HT-29 (cell line): ENCODE measurements at places on chromosomes 6 and 20.

- DNase-seq = no peak
These were observed 221.2 kb downstream of the LAMA2 start for GRCh38 chr6:129104131-129104530.

GRCh38 chr6:155275808-155276480, 12.1 kb downstream of the CLDN20 start:
- DNase-seq = no peak

- no peak for DNase-seq
These were observed 185.8 kb upstream of the RAB32 start for GRCh38 chr6:146357578-146358430.

- DNase-seq = no peak
These were observed 2.7 kb downstream of the CTSA start for GRCh38 chr20:45893831-45894230.

DNA sequence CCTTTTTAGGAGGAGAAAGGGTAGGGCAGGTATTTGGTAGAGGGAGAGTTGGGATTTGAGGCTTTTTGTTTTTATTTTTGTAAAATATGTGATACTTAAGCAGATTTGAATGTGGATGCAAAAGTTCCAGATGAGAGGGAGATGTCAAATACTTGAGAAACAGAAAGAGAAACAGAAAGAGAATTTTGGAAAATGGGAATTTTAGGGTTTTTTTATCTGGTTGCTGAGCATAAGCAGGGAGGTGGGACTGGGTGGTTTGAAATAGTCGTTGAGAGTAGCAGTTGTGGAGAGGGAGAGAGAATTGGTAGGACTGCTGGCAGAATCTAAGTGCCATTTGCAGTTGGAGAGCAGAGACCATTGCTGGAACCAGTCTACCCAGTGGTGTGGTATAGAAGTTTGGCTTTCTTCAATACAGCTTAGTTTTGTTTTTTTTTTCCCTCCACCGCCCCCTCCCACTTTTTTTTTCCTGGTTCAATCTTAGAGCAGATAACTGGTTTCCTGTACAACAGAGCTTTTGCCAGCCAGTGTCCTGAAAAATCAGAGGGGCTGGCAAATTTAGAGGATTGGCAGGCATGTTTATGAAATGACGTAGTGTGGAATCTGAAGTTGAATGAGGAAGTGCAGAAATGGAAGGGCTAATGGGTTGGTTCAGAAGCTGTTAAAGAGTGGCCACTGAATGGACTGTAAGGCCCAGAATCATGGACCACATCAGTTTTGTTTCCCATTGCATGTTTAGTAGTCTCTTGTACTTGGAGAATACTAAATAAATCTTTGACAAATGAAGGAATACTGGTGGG, 68.7 kb downstream of the ATRN start:
- no peak for DNase-seq

GRCh38 chr20:34016736-34017135, 23.0 kb downstream of the RALY start:
- no peak for DNase-seq

DNA sequence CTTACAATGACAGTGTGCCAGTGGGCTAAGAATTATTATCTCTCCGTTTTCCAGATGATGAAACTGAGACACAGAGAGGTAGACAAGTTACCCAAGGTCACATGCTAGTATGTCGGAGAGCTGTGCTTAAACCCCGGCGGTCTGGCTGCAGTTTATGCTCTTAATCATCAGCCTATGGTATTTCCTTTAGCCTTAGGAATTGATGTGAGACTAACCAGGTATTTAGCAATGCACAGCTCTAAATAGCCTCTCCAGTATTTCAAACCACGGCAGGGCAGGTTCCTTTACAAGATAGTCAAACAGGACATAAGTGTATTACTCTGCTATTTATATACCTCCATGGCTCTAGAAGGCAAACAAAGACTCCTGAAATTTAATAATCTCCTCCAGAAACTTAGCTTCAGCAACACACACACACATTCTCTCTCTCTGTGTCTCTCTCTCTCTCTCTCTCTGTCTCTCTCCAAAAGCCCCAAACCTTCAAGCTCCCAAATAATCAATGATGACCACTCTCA, 142.0 kb upstream of the ZNF217 start:
- DNase-seq = peak; percentile 70

- no peak for DNase-seq
These were observed 4.9 kb downstream of the GPR31 start for GRCh38 chr6:167152862-167153261.

DNA sequence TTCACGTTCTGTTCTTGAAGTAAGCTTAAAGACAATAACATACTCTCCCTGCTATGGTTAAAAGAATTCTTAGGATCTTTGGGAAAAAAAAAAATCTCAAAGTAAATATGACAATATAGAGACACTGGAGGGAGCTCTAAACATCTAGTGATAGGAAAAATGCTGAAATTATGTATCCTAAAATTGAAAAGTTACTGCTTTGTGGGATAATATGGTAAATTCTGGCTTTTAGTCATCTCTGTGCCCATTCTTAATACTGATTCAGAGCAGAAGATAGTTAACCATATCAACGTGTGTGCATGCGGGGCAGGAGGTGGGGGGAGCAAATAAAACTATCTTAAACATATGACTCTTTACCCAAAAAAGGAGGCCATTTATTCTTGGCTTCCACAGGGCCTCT, 165.4 kb downstream of the GMPR start:
- no peak for DNase-seq

DNA sequence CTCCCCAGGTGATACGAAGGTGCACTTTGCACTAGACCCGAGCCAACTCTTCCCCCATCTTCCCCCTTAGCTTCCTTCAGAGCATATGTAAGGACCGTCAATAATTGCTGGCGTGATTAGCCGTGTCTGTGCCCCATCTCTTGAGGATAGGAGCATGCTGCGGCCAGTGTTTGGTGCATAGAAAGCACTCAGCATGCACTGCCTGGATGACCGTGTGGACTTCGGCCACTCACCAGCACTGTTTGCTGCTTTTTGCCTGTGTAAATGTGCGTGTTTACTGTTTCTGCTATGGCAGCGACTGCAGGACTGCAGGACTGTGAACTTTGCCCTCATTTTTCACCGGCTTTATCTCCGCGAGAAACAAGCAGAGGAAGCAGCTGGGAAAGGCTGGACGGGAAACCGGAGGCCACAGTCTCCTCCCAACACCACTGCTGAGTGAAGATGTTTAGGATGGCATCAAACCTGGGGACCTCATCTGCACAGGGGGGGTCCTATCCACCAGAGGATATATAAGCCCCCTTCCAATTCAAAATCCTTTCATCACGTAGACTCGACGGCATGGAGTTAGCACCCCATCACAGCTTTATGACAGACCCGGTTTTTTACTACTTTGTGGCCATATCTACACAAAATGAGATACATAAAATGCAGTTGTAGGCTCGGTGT, 150.6 kb upstream of the AFDN start:
- DNase-seq = peak; percentile 84

DNA sequence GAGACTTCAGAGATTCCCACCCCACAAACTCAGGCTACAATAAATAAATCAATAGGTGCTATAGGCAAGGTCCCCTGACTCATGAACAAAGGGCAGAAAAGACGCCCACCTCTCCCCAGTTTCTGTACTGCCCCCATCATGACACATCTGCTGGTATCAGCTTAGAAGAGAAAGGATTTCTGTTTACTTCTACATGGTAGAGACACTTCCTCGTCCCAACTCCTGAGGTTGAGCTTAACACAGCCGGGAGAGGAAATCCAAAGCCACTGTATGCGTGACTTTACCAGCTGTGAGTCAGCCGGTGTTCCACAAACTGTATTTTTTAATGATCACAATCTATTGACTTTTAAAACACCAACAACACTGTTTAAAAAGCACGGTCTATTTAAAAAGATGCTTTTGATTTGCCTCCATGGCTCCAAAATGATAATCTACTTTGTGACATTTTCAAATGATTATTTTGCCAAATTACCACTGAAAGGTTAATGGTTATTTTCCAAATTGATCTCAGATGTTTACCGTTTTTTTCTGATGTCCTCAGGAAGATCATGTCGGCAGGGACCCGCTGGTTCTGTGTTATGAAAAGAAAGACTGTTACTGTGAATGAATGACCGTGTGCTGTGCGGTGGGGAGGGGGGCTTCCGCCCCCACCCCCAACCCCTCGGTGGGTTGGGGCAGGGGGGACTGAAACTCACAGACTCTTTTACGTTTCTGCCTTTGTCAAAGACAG, 72.5 kb downstream of the ATP9A start:
- peak; percentile 87 for DNase-seq

DNA sequence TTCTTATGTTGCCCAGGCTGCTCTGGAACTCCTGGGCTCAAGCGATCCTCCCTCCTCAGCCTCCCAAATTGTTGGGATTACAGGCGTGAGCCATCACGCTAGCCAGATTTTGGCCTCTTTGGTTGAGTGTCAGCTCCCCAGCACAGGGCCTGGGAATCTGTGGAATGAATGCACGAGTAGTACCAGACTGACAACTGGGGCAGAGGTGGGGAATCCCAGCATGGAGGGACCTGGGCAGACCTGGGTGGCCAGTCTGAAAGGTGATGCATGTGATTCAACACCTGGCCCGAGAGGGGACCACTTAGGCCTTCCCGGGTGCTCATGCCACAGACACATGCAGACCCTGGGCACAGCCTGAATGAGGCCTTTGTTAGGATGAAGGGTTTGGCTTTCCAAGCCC, 19.0 kb upstream of the TFAP2C start:
- no peak for DNase-seq

DNA sequence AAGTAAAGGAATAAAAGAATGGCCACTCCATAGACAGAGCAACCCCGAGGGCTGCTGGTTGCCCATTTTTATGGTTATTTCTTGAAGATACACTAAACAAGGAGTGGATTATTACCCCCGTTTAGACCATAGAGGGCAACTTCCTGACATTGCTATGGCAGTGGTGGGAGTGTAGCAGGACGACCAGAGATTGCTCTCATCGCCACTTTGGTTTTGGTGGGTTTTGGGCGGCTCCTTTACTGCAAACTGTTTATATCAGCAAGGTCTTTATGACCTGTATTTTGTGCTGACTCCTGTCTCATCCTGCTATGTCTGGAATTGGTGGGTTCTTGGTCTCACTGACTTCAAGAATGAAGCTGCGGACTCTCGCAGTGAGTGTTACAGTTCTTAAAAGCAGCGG, 78.7 kb downstream of the C6orf52 start:
- no peak for DNase-seq

DNA sequence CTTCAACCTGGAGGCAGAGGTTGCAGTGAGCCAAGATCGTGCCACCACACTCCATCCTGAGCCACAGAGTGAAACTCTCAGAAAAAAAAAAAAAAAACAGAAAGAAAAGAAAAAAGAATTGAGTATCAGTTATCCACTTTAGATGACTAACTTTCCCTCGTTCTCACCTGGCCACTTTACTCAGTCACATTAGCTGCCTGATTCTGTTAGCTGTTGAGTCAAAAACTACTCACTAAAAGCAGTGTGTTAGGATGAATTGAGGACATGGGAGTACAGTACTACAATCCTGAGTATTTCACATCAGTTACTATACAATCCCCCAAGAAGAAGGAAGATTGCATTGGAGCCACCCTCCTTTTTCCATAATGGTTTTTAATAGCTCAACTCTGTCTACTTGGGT, 114.6 kb downstream of the ADAT2 start:
- DNase-seq = no peak

DNA sequence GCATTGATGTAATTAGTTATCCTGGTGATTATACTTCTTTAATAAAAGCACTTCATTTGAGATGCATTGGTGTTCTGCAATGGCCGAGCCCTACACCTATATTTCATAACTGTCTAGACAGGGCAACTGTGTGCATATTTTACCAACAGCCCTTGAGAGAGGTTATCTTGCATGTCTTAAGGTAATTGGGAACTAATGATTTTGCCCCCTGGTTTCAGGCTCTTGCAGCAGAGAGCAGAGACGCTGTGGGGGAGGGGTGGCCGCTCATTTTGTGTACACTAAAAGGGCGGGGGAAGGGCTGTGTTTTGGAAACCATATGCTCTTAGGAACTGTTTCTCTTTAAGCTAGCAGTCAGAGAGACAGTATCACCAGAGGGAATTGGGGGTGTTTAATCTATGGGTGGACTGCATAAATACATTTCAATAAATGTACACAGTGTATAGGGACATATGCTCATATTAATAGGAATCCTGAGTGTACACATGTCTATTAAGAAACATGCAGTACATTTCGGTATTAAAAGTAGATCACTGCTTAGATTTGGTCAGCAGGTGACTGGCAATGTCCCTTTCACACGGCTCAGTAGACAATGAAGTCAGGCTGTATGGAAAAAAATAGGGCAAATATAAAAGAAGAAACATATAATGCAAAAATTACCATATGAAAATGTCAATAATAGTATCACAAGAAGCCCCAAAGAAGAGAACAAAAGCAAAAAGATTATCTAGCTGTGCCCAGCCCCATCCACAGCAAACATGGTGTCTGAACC, 402.9 kb upstream of the CITED2 start:
- no peak for DNase-seq

- DNase-seq = no peak
These were observed 5.6 kb upstream of the PXMP4 start for GRCh38 chr20:33725607-33726264.

DNA sequence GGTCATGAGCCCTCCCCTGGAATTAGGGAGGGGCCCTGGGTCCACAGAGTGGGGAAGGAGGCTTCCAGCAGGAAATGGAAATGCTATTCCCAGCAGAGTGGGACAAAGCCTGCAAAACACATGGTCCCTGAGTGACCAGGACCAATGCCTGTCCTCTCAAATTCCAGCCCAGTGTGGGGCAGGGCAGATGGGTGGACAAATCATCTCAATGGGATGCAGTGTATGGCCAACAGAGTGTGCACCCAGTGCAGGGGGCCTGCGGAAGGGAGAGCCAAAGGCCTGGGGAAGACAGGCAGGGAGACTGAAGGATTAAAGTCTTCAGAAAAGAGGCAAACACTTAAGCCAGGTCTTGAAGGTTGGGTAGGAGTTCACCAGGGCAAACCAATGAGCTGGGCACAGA, 28.7 kb upstream of the PHACTR3 start:
- no peak for DNase-seq

DNA sequence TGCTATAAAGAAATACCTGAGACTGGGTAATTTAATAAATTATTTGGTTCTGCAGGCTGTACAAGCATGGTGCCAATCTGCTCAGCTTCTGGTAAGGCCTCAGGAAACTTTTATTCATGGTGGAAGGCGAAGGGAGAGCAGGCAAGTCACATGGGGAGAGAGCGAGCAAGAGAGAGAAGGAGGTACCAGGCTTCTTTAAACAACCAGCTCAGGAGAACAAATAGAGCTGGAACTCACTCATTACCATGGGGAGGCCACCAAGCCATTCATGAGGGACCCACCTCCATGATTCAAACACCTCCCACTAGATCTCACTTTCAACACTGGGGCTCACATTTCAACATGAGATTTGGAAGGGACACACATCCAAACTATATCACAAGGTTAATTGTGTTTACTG, 44.9 kb upstream of the CRISP1 start:
- DNase-seq = no peak

- DNase-seq = no peak
These were observed 103.4 kb downstream of the TULP4 start for GRCh38 chr6:158415666-158416065.

- DNase-seq = peak; percentile 67
These were observed 4.0 kb downstream of the VARS1 start for GRCh38 chr6:31791324-31792089.

- DNase-seq = peak; percentile 73
These were observed 23.0 kb downstream of the ZBP1 start for GRCh38 chr20:57596998-57597939.

GRCh38 chr6:79802657-79803300, 144.6 kb downstream of the ELOVL4 start:
- DNase-seq = no peak
